Activated CD8-positive, alpha-beta memory T cell treated with anti-CD3 and anti-CD28 coated beads for 24 hours (primary cell): ENCODE measurements at places on chromosomes 4 and X.

GRCh38 chrX:135389243-135389642 lies 32.5 kb upstream of the SMIM10L2A start:
- no peak for DNase-seq

DNA sequence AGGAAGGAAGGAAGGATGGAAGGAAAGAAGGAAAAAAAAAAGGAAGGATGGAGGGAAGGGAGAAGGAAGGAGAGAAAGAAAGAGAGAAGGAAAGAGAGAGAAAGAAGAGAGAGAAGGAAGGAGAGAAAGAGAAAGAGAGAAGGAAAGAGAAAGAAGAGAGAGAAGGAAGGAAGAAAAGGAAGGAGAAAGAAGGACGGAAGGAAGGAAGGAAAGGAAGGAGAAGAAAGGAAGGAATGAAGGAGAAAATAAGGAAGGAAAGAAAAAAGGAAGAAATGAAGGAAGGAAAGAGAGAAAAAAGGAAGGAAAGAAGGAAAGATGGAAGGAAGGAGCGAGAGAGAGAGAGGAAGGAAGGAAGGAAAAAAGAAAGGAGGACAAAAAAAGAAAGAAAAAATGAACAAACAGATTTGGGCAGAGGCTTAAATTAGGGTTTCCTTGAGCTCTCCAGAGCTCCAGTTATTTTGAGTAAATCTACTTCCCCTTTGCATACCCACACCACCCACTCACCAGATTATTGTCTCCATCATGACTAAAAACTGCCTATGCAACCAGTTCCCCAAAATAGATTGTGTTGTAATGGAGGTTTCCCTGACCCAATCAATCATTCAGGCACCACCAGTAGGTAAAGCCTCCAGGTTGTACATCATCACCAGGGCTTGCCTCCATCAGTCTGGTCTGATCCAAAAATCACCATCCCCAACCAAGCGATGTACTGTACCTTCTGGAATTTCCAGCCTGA lies 1722.9 kb upstream of the PCDH10 start:
- no peak for DNase-seq

GRCh38 chr4:133972586-133972985 lies 229.0 kb downstream of the PABPC4L start:
- DNase-seq: no peak

DNA sequence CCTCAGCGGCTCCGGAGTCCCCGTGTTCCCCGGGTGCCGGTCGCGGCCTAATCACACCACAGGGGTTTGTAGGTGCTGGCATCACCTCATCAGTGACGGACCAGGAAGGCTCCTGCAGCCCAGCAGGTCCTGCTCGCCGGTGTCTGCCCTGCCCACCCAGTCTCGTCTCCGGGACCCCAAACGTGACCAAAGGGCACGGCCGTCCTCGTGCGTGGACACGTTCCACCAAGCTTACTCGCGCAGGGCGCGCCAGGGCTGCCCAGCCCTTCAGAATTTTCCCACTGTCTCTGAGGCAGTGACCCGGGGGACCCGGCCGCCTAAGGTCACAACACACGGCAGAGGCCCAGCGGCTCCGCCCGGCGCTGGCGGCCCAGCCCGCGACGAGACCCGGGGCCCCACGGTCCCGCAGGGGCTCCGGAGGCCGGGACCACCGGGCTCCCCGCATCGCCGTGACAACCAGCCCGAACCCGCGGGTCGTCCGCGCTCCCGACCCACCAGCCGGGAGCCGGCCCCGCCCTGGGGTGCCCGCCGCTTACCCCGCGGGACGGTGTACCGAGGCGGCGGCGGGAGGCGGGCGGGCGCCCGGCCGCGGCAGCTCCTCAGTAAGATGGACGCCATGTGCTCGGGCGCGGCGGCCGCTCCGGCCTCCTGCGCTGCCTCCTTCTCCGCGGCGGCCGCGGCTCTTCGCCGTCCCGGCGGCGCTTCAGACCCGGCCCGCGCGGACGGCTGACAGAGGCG lies 454 bp downstream of the LETM1 start:
- peak; percentile 73 for DNase-seq

GRCh38 chr4:38009421-38009820 lies 49.2 kb downstream of the PTTG2 start:
- no peak for DNase-seq

DNA sequence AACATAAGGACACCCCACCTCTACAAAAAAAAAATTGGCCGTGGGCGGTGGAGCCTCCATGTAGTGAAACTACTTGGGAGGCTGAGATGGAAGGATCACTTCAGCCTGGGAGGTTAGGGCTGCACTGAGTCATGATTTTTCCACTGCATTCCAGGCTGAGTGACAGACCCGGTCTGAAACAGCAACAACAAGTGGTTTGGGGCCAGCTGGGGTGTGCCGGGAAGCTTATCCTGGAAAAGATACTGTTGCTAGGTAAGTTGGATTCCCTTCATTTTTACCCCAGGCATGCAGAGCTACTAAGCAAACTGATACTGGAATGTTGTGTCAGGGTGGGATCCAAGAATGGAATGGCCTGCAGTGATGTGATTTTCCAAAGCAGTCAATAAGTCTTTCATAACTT lies 57.0 kb downstream of the XAGE2 start:
- no peak for DNase-seq

GRCh38 chr4:134216411-134216810 lies 14.8 kb upstream of the PABPC4L start:
- no peak for DNase-seq

DNA sequence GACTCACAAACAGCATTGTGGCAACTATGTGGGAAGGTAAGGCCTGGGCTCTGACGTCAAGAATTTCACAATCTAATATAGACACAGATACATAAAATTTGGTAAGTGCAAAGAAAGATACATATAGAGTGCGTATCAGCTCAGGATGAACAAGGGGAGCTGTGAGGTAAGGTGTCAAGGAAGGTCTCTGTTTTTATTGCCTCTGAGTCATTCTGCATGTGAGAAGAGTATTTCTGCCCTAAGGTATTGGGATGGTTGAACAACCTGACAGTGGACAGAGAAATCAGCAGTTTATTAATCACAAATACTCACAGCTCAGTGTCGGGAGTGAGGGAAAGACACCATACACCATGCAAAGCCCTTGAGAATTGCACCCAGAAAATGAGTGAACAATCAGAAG lies 89.8 kb downstream of the COMMD8 start:
- DNase-seq: no peak

DNA sequence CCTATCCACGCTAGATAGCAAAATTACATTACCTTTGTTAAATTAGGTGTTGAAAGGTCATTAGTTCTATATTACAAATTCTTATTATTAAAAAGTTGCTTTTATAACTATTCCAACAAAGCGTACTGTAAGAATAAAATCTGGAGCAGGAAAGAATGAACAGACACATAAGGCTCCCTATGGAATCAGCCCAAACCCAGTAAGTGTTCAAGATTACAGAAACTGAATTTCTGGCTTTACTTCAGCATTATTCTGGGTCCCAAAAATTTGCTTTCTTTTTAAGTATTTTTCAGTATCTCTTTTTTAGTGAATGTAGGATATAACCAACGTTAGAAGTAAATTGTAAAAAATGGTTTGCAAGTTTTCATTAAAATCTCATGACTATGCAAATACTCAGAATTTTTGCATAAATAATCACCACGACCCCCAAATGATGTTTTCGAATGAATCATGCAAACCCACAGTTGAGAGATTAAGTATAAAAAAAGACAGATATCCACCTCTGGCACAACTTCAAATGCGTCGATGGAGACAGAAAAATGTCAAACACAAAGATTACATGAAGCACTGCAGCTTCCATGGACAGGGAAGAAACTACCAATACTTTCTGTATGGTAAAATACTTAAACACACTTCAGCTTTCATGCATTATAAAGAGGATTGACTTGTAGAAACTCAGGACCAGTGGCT lies 238.5 kb downstream of the RASL11B start:
- no peak for DNase-seq
